GF-D8 (cell line): ENCODE measurements at places on chromosomes 11 and 22.

DNA sequence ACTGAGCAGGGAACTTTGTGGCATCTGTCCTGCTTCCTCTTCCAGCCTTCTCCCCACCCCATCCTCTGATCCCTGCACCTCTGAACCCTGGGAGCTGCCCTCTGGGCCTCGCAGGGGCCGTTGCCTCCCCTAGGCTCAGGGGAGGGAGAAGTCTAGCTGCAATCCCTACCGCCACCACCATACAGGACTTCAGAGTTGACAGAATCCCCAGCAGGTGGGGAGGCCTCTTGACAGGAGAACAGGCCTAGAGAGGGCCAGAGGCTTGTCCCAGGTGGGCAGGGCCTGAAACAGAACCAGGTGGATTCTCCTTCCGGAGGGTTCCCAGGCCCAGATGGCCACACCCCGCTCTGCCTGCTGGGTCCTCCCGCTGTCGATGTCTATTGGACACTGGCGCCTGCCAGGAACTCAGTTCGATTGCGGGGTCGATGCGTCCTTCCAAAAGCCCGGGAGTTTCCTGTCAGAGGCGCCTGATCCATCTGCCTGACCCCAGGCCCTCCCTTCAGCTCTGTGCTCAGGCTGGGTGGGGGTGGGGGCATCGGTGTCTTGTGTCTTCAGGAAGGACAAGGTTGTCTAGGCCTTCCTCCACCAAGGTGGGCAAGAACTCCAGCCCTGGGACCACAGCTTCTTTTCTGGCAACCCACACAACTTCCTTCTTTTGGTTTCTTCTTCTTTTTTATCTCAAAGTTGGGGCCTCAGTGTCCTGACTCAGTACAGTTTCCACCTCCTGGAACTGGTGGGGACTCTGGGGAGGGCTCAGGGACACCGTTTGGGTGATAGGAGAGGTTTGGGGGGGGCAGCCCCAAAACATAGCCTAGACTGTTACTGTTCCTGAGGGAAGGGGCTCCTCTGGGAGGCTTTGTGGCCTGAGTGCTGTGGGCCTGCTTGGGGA is 6.4 kb downstream of the STARD10 start:
- DNase-seq = peak; percentile 56

DNA sequence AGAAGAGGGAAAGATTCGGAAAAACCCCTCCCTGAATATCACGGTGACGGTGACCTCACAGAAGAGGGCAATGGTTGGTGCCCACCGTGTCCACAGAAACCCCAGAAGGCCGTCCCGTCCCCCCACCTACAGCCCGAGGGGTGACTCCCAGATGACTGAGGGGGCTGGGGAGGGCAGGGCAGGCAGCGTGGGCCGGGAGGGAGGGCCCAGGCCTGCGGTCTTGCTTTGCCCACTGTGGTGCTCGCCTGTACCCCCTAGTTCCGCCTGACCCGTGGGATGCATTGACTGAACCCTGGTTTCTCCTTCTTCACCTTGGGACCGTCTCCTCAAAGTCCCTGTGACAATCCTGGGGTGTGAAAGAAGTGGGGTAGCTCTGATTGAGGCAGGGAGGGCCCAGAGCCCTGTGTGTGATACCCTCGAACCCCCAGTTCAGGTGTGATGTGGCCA is 526.7 kb downstream of the BRD1 start:
- no peak for DNase-seq

- no peak for DNase-seq
Measured at GRCh38 chr22:23511627-23512347, 68.3 kb downstream of the IGLL1 start.

- no peak for DNase-seq
Measured at GRCh38 chr11:41201156-41201555, 258.3 kb downstream of the LRRC4C start.

DNA sequence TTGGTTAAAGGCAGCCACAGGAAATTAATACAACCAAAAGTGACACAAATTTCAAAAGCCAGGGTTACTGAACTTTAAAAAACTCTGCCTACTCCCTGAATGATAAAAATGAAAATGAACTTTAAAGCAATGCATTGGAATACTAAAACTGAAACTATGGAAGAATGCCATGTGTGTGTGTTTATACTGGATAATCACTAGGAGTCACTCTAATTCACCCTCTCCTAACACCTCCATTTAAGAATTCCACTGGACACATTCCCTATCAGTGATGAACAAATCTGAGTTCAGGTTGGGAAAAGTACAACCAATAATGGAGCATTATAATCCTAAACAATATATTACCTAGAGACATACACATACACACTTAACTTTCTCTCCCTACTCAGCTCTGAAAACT is 27.5 kb upstream of the PLAAT3 start:
- no peak for DNase-seq

DNA sequence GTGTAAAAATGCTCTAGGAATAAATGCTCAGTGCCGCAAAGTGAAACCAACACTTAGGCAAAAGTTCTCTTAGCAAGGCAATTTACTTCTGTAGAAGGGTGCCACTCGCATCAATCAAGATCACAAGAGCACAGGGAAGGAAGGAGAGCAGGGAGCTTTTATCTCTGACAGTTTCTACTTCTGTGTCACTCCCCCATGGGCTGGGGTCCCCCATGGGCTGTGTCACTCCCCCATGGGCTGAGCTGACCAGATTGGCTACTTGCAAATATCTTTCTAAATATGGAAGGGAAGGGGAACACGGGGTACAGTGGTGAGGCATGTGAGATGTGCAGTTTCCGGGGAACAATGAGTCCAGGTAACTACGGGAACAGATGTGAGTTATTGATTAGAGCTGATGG is 397 bp downstream of the OR52N2 start:
- no peak for DNase-seq

GRCh38 chr11:122597511-122597910 is 58.0 kb upstream of the UBASH3B start:
- DNase-seq = no peak

- DNase-seq = no peak
Measured at GRCh38 chr11:35206616-35207015, 67.6 kb downstream of the CD44 start.

GRCh38 chr11:10197091-10197490 is 96.9 kb downstream of the SBF2 start:
- DNase-seq = no peak

GRCh38 chr11:116078101-116078591 is 573.9 kb upstream of the CADM1 start:
- no peak for DNase-seq
